ENCODE measurements at places on chromosomes 7 and 10.

GRCh38 chr10:110169586-110169985 lies 37.8 kb upstream of the MXI1 start:
- no peak for DNase-seq

DNA sequence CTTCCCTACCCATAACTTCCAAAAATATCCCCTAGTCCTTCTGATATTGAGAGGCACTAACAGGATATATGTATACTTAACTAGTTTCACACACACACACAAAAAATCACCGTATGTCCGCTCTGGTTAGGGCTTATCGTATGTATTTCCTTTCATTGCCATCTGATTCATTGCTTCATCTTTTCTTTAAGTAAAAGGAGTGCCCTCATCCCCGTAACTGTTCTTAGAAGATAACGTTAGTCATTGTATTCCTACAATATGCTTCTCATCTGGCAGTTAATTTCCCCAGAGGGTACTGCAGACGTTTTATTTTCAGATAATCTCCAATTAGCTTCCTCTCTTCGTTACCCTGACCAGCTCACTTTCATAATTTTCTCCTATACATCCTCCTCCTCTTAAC lies 37.3 kb downstream of the NRCAM start:
- DNase-seq, result peak; percentile 63

DNA sequence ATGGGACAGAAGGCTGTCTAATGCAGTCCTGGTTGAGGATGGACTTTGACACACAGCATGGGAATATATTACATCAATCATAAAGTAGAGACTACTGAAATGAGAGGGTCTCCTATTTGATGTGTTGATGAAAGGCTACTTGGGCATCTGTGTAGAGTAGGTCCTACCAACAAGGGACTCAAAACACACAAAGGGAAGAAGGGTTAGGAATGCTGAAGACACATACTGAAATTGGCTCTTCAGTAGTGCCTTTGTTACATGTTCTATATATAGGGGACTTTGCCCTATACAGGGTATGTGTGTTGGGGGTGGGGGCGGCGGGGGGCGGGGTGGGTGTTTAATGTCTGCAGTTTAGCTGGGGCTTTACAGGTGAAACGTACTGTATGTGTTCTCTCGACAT lies 7.7 kb downstream of the CUL1 start:
- no peak for DNase-seq

DNA sequence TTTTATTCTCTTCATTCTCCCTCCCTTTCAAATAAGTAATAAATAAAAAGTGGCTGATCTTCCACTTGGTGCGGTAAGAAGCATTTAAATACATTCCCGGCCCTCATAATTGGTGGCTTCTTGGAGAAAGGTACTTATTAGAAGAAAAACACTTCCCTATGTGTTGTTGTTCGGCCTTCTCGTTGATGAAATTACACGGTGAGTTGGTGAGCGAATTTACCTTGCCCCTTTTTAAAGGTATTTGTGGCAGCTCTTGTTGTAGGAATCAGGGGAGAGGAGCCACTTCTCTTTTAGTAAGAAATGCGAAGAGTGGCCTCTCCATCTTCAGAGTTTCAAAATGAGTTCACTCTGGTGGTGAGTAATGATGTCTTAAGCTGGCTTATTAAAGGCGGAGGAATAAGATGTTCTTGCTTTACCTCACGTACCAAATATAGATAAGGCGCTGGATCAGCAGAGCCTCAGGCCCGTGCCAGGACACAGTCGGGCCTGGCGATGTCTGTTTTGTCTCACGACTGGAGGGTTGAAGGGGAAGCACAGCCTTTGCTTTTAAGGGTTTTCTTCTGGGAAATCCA lies 135.9 kb downstream of the CUX1 start:
- DNase-seq, result no peak

DNA sequence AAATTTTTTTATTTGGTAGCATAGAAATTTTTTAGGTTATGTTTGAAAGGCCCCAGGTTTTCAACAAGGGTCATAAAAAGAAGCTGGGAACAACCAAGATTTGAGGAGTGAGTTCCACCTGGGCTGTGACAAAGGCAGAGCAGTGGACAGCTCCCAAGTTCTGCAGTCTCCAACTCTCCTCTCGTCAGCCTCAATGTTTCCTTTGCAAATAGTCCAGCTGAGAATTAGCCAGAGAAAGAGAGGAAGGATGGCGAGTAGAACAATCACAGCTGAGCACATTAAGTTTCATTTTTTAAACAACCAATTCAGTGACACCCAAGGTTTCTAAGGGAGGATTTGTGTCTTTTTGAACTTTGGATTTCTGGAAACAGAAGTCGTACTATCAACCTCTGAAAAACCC lies 143.2 kb downstream of the NRCAM start:
- no peak for DNase-seq

GRCh38 chr10:89043052-89043451 lies 52.5 kb downstream of the FAS start:
- DNase-seq, result no peak

- DNase-seq, result peak; percentile 9
Observed at GRCh38 chr10:1612908-1613307, 124.4 kb downstream of the ADARB2 start.

DNA sequence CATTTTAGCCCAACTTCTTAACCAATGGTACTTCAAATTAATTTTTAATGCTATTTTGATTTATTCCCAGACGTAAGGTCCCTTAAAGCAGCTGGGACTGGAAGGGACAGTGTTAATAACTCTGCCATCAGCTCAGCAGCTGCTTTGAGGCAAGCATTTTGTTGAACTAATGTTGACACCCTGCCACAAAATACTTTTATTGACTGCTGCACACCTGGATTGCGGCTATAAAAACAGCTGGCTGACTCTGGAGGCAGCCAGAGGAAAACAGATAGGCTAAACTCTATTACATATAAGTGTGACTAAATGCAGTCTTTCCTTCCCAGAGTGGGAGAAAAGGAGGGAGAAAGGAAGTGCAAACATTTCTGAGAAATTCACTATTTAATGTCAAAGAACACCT lies 77.6 kb downstream of the ETV1 start:
- no peak for DNase-seq

- peak; percentile 38 for DNase-seq
Observed at GRCh38 chr7:106865130-106866041, at the start of gene PIK3CG. Gene PIK3CG, plus strand, starts transcription at chr7:106865282. Its CDS starts 2,280 bp downstream, at chr7:106867562.

DNA sequence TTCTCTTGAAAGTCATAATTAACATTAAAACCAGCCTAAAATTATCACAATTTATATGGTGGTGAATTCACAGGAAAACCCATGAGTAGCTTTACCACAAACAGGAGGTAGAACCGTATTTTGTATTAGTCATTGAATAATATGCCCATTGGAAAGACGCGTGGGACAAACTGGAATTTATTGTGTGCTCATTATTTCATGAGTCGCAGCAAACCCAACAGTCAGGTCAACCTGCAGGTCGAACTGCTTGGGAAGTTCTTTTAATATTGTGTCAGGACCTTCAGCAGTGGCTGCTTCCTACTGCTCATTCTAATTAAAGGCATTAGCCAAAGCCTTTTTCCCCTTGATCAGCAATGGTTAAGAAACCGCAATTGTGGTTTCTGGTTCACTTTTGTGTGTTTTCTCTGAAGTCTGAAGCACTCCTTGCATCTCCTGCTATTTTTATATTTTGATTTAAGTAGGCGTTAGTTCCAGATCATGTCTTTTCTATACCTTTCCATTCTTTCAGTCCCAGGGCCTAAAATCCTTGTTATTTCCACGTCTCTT lies 100.1 kb downstream of the RAB11FIP2 start:
- DNase-seq, result no peak

All from erythroblast (primary cell).